BJ (cell line): ENCODE measurements at places on chromosomes 3 and 15.

- DNase-seq = peak; percentile 60
Measured at GRCh38 chr15:39961051-39961450, 27.1 kb downstream of the EIF2AK4 start.

DNA sequence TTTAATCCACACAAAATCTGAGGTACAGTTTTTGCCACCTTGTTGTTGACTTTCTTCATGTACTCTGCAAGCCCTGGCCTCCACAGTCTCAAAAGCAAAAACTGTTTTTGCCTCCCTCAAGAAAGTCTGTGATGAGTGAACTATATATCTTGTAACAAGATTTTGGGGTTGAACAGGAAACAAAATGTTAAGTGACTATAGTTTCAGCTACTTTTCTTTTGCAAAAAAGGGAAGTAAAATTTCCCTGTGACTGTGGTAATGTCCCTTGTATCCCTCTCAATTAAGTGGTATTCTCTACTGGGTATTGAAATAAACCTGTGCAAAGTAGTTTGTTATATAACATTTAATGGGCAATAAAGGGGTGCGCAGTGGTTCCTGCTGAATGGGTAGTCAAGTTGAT is 21.3 kb upstream of the SCAANT1 start:
- no peak for DNase-seq

DNA sequence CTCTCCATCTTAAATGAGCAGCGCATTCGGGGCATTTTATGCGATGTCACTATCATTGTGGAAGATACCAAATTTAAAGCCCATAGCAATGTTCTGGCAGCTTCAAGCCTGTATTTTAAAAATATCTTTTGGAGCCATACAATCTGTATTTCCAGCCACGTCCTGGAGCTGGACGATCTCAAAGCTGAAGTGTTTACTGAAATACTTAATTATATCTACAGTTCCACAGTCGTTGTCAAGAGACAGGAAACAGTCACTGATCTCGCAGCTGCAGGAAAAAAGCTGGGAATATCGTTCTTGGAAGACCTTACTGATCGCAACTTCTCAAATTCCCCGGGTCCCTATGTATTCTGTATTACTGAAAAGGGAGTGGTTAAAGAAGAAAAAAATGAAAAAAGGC is 44.4 kb upstream of the RASA2 start:
- DNase-seq = no peak

DNA sequence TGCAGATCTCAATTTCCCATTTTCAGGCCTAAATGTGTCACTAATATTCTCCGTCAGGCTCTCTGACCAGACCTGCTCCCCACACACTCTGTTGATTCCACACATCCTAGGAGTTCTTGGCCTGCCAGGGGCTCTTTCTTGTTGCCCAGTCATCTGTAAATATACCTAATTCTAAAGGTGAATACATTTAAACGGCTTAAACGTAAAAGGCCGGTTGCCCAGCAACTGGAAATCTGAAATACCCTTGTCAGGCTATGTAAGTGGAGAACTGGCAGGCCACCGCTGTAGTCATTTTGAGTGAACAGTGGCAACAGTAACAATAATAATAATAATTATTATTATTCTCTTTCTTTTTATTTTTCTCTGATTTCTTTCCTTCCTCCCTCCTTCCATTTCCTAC is 302.7 kb downstream of the AGBL1 start:
- DNase-seq = no peak
